Muscle of leg (tissue), 16 donors: ENCODE measurements at places on chromosomes 2 and 18. TPM values are rescaled to one million over a fixed set of nuclear protein-coding genes. Genes with fewer than 3 reads are reported as not detected.

MC5R gene
- total RNA-seq, result 2.9 TPM

NT5C1B gene
- total RNA-seq, result not detected

C2orf78 gene
- total RNA-seq, result not detected

DNA sequence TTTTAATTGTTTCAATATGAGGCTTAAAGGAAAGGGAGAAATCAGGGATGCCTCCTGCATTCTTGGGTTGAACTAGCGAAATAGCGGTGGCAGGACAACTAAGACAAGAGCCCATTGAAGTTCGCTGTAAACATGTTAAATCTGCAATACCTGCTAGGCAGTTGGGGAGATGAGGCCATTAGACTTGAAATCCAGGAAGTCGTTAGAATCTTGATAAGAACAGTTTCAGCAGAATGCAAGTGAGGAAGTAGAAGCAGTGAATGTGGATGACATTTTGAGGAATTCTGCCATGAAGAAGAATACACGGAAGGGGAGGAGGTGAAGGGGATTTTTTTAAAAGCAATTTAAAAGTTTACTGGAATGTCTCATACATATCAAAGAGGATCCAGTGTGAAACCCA lies 109.7 kb downstream of the LPIN1 start:
- no peak for DNase-seq

GRCh38 chr2:27715318-27716210 lies 51.9 kb downstream of the SLC4A1AP start:
- peak; percentile 86 for DNase-seq

DNA sequence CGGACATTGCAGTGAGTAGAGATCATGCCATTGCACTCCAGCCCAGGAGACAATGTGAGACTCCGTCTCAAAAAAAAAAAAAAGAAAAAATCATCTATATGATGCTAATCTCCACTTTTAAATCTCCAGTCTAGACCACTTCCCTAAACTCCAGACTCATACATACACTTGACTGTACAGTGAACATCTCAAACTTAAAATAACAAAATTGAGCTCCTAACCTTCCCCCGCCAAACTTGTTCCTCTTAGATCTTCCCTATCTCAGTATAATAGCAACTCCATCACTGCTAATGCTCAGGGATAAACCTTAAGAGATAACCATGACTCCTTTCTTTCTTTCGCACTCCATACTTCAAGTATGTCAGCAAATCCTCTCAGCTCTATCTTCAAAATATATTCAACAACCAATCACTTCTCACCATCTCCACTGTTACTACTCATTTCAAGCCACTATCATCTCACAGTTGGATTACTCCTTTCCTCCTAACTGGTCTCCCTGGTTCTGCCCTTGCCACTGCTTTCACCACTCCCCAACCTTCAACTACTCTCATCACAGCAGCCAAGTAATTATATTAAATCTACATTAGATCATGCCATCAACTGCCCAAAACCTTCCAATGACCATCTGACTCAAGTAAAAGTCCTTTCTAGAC lies 12.0 kb downstream of the MEMO1 start:
- DNase-seq, result no peak

GRCh38 chr2:83633423-83633822 lies 825.7 kb downstream of the SUCLG1 start:
- DNase-seq, result no peak

DNA sequence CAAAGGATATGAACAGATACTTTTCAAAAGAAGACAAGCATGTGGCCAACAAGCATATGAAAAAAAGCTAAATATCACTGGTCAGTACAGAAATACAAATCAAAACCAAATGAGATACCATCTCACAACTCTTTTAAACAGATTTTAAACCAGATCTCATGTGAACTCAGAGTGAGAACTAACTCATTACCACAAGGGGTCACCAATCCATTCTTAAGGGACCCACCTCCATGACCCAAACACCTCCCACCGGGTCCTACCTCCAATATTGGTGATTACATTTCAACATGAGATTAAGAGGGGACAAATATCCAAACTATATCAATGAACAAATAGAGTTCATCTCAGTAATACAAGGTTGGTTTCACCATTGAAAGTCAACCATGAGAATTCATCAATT lies 319.8 kb upstream of the GULP1 start:
- DNase-seq, result no peak

DNA sequence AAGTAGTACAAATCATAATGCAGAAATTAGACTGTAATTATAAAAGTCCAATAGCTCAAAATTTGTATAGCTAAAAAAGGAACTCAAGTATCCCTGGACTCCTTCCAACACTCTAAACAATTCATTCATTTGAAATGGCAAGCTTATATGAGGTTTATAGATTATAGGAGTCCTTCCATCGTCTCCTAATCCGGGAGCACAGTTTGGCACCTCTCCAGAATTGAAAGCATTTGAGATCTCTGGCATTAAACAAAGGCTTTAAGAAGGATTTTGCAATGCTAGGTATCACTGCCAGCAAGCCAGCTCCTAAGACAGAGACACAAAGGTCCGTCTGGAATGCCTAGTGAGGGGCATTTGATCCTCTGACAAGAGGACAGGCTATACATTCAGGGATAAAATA lies 90.9 kb downstream of the ACVR1 start:
- DNase-seq, result peak; percentile 46
